ENCODE measurements at places on chromosomes 12 and 14.

- no peak for DNase-seq
These were observed 4.7 kb upstream of the FAM234B start for GRCh38 chr12:13039328-13039956.

GRCh38 chr12:57514720-57515407 is 5.5 kb downstream of the DDIT3 start:
- no peak for DNase-seq

DNA sequence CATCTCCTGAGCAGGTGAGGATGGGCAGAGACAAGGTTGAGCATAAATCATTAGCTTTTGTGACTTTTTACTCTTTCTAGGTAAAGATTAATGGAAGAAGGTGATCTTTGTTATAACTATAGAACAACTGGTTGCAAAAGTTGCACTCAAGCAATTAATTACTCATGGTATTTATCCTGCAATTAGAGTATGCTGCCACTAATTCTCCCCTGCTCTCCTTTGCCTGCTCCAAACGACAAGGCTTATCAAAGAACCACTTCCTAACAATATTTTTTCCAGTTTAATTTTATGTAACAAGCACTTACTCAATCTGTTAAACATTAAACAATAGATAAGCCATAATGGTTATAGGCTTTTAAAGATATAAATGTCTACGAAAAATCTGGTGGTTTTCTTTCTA is 189.9 kb upstream of the PELI2 start:
- no peak for DNase-seq

- DNase-seq: no peak
These were observed 140.6 kb upstream of the PELI2 start for GRCh38 chr14:55977392-55978150.

GRCh38 chr12:71300772-71301675 is 138.6 kb upstream of the LGR5 start:
- DNase-seq: no peak

GRCh38 chr12:78385541-78385940 is 479.0 kb upstream of the SYT1 start:
- no peak for DNase-seq

GRCh38 chr12:10849425-10849878 is at the start of gene PRR4:
Gene PRR4, minus strand, starts transcription at chr12:10849475. Its CDS starts 38 bp downstream, at chr12:10849437.
- no peak for DNase-seq

DNA sequence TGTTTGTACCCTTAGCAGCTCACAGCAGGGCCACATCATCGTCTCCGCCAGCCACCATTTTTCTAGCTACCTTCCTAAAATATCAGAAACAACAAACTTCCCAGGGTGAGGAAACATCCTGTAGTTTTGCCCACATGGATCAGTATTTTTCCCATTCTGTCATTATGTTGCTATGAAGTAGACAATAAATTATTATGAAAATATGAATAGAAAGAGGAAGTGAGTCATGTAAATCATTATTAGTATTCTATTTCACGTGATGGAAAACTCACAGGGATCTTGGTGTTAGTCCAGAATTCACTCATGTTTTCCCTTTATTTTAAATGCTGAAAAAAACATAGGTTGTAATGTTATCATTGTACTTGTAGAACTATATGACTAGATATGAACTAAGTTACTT is 319.4 kb downstream of the SYT1 start:
- no peak for DNase-seq

- no peak for DNase-seq
These were observed 33.7 kb downstream of the PAH start for GRCh38 chr12:102883204-102883799.

GRCh38 chr12:77914081-77914488 is 83.4 kb downstream of the NAV3 start:
- DNase-seq: no peak

GRCh38 chr12:49088150-49088931 is 6.3 kb downstream of the DHH start:
- DNase-seq: peak; percentile 46

All from KG1 (cell line).